Omental fat pad (tissue), 4 donors: ENCODE measurements at places on chromosomes 5 and 9.

- no peak for DNase-seq
Observed at GRCh38 chr9:14693251-14693861, at the start of gene ZDHHC21. TSS of gene ZDHHC21 (minus strand) at chr9:14693432. CDS start at chr9:14674340, 19,092 bp downstream.

DNA sequence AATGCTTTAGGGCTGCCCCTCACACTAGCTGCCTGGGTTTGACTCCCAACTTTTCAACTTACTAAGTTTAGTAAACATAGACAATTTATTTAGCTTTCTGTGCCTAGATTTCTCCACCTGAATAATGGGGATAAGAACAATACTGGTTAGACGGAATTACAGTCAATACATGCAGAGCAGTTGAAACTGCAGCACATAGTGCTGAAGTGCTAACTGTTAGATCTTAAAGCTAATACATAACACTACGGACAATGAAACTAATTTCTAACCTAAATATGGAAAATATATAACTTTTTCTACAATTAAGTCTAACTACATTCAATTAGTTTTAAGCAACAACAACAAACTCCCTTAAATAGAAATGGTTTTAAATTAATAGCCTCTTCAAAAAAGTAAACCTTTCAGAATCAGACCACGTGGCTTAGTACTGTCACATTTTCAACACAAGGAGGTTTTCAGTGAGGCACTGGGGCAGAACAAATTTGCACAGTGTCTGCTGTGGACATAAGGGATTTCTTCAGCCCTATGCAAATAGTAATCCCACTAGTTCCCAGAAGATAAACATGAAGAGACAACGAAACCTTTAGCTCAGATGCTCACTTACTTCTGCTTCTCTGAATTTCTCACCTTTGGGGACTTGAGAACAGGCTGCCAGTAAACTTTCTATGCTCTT is 293.4 kb downstream of the EDIL3 start:
- DNase-seq, result no peak

GRCh38 chr5:149471406-149472183 is 79.6 kb downstream of the CSNK1A1 start:
- no peak for DNase-seq

GRCh38 chr9:105425816-105426433 is 21.9 kb upstream of the FSD1L start:
- DNase-seq, result no peak

GRCh38 chr9:132239518-132239917 is 77.7 kb downstream of the NTNG2 start:
- DNase-seq, result no peak

GRCh38 chr5:135313946-135314345 is 85.1 kb downstream of the MACROH2A1 start:
- no peak for DNase-seq

- no peak for DNase-seq
Observed at GRCh38 chr9:131727184-131727759, 12.6 kb downstream of the RAPGEF1 start.

DNA sequence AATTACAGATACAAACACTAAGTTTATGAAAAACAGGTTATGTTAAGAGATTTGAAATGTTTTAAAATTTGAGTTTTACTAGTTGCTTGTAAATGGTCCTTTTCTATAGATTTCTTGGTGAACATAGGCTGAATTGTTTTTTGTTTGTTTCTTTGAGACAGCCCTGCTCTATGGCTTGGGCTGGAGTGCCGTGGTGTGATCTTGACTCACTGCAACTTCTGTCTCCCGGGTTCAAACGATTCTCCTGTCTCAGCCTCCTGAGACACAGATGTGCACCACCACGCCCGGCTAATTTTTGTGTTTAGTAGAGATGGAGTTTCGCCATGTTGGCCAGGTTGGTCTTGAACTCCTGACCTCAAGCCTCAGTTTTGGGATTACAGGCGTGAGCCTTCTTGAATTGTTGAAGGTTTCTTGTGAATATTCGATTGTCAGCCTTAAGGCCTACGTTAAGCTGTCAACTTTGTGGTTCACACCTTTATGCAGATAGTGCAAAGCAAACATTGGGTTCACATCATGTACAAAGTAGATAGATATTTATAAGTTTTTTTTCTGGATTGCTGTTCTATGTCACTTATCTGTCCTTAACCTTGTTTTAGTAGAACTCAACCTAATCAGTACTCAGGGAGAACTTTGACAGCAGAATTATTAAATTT is 26.2 kb downstream of the UHRF2 start:
- DNase-seq, result no peak

GRCh38 chr5:77569409-77569808 is 69.1 kb downstream of the OTP start:
- no peak for DNase-seq

- DNase-seq, result no peak
Observed at GRCh38 chr9:68690088-68690487, 15.0 kb upstream of the PIP5K1B start.

DNA sequence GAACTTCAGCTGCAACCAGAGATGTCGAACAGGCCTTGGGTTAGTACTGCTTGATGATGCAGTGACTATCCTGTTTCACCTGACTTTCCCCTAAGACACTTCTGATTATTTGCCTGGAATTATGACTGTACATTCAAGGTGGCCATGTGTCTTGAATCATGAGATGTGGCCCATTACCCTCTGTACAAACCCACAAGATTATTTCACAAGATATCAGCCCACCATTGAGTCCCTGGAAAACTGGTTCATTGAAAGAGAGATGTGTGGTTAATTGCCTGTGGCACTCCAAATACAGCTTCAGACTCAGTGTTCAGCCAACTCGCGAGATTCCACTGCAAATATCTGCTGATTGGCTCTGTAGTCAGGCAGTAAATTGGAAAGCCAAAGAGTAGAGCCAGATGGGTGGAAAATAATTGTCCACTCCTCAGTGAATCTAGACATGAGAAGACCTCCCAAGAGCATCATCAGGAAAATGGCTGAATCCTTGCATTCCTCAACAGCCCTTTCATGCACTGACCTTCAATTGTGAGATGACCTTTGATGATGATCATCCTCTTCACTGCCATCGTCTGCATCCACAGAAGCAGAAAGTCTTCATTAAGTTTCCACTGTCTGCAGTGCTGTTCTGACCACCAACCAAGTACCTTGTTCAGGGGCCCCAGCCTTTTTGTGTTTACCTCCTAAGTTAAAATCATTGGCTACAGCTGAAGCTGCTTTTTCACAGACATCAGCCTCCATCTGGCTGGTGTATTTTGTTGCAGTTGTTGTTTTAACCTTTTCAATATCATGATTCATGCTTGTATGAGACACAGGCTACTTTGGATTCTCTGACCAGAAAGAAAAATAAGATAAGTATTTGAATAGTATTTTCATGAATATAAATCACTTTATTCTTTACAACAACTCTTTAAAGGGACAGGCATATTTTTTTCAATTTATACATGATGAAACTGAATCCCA is 75.2 kb downstream of the ESM1 start:
- no peak for DNase-seq

GRCh38 chr9:39587844-39588499 is 232.5 kb downstream of the SPATA31A1 start:
- no peak for DNase-seq

GRCh38 chr5:108728566-108729241 is 19.0 kb upstream of the FER start:
- no peak for DNase-seq

- DNase-seq, result no peak
Observed at GRCh38 chr9:34400686-34401602, 24.2 kb upstream of the MYORG start.

DNA sequence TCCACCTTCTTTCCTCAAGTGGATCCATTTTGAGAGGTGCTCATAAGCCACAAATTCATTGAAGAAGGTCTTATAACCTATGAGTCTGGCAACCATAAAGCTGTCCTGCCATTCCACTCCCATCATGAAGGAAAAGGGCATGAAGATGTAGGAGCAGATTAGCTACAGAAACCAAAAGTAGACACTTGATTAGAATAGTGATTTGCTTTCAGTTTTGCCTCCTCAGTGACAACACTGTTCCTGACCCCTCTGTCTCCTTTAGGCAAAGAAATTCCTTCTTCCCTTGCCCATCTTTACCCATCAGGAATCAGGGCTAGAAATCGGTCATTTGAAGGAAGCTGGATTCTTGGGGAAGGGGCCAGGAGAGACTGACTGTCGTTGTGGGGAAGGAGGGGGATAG is 55.2 kb downstream of the SLC28A3 start:
- no peak for DNase-seq

GRCh38 chr5:146002491-146002890 is 66.1 kb downstream of the SH3RF2 start:
- DNase-seq, result no peak

- DNase-seq, result no peak
Observed at GRCh38 chr5:172642486-172642885, 1.4 kb downstream of the NEURL1B start.
